ENCODE measurements at places on chromosomes 12 and 14.

GRCh38 chr12:122963941-122964265, 2.4 kb downstream of the ABCB9 start:
- DNase-seq, result no peak

GRCh38 chr14:99516871-99517642, 35.8 kb downstream of the CCNK start:
- no peak for DNase-seq

DNA sequence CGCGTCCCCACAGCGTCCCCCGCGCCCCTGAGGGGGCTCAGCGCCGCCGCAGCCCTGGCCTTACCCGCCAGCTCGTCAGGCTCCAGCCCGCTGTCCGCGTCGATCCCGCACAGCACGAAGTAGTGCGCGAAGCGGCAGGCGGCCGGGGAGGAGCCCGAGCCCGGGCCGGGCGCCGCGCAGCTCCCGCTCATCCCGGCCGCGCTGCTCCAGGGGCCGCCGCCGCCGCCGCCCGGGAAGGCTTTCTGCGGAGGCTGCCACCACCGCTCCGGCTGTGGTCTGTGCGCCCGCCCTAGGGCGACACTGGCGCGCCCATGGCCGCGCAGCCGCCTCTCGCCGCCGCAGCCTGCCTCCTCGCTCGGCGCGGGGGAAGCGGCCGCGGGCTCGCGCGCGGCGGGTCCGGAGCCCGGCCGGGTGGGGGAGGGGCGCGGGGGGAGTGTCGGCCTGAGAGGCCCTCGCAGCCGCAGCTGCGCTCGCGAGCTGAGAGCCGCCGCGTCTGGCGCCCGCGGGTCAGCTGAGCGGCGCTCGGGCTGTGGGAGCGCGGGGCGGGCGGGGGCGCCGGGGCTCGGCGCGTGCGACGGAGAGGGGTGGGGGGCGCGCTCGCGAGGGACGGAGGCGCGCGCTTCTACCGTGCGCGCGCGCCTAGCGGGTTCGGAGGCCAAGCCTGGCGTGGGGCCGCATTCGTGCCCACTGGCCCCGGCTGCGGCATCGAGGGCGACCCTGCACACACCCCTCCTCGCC, at the start of gene DENND5B:
Gene DENND5B, minus strand, starts transcription at position 495 of the 738 bp plus-strand sequence. Its CDS starts 304 bp downstream, at position 191.
- no peak for DNase-seq

GRCh38 chr12:52493172-52493571, at the start of gene KRT6A:
TSS of gene KRT6A (minus strand) at chr12:52493257. CDS start at chr12:52493188, 69 bp downstream.
- no peak for DNase-seq

- no peak for DNase-seq
These were observed 3.1 kb downstream of the SLC38A1 start for GRCh38 chr12:46265734-46266133.

- no peak for DNase-seq
These were observed 7.7 kb downstream of the THAP2 start for GRCh38 chr12:71671816-71672215.

DNA sequence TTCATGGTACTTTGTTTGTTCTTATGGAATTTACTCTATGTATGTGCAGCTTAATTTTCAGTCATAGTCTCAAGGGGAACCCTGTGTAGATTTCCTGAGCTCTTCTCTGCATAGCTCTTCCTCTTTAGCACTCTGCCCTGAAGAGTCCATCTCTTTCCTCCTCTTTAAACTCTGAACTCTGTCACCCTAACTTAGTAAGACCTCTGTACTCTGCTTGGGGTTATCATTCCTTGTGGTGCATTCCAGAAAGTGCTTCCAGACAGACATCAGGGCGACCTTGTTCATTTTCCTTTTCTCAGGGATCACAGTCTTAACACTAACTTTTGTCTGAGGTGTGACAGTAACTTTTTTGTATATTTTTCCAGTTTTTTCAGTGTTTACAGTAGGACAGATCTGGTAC, 179.3 kb downstream of the RAD51B start:
- no peak for DNase-seq

DNA sequence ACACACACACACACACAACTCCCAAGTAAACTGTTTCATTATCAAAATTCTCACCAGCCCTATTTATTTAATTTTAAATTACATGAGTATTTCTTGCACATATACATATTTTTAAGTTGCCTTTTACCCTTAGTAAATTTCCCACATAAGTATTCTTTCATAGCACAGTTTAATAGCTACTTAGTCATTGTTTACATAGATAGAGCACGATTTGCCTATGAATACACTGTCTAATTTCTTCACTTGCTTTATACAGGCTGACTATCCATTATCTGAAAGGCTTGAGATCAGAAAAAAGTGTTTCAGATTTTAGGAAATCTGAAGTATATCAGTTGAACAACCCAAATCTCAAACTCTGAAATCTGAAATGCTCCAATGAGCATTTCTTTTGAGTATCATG, 30.9 kb downstream of the NIN start:
- no peak for DNase-seq

DNA sequence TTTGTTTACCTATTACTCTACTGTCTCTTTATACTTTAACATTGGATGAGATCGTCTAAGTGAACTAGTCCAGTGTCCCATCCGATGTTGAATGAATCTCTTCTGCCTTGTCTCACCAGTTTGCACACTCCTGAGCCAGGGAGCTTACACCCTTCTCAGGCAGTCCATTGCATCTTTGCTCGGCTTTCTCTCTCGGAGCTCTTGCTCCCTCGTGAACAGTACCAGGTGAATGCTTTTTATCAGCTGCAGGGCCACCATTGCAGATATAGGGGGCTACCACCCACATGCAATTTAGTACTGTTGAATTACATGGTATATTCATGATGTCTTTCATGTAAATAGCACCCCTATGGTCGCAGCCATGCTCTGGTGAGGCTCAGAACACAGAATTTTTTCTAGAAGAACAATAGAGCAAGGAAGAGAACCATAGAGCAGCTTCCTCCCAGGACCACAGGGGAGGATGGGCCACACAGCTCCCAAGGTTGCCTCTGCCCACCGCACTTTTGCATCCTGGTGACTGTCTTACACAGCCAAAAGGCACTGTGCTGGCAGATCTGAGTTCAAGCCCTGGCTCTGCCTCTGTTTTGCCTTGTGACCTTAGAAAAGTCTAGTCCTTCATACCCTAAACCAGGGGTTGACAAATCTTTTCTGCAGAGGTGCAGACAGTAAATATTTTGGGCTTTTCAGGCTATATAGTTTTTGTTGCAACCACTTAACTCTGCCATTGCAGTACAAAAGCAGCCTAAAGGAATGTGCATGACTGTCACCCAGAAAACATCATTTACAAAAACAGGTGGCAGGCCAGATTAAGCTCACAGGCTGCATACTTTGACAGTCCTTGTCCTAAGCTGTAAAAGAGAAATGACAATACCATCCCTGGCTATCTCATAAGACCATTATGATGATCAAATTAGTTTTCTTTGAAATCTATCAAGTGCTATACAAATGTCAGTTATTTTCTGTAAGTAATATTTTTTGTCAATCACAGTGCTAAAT, 35.4 kb downstream of the PLEKHG7 start:
- no peak for DNase-seq

DNA sequence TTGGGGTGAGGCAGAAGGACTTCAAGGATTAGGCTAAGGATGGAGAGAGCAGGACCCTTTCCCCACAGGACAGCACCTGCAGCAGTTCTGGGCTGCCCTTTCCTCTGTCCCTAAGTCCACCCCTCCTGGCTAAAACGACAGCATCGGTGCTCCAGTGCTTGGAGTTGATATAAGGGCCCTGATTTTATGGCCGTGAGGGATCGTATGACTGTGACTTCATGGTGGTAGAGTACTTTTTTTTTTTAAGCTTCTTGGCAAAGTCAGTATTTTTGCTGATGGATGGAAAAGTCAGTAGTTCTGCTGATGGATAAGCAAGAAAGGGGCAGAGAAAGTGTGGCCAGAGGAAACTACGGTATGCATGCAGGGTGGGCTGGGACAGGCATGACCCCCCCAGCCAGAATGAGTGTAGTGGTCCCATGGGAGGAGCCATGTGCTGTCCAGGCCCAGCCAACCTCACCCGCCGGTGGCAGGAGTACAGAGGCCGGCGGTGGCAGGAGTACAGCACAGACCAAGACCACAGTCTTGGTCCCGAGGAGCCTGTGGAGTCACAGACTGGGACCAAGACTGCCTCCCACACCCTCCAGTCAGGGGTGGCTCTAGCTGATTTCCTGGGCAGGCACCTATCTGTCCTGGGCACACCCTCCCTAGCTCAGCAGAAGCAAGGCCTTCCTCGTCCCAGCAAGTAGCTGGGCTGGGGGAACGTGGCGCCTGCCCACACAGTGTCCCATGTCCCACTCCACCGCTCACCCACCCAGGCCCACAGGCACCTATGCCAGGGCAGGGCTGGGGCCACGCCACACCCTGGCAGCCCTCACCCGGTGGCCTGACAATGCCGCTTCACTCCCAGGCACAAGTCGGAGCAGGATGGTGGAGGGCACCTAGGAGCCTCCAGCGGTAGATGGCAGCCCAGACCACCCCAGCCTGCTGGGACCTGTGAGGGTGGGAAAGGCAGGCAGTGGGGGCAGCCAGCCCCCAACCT, 46.3 kb downstream of the CCDC88C start:
- DNase-seq, result no peak

DNA sequence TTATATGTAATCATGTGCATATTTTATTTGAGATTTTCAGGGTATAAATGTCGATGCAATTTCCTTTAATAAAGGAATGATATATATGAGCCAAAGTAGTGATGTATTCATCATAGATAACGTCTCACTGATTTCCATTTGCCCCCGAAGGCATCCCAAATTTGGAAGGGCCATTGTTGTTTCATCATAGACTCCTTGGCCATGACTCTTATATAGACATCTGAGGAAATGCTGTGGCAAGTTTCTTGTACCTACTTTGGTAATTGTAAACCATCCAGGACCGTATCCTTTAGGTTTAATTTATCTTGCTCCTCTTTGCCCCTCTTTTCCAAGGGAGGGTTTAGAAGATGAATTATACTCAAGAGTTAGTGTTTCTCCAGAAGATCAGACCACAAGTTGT, 84.7 kb downstream of the SAMD4A start:
- no peak for DNase-seq

- no peak for DNase-seq
These were observed 1.1 kb downstream of the TTC8 start for GRCh38 chr14:88825503-88825902.

DNA sequence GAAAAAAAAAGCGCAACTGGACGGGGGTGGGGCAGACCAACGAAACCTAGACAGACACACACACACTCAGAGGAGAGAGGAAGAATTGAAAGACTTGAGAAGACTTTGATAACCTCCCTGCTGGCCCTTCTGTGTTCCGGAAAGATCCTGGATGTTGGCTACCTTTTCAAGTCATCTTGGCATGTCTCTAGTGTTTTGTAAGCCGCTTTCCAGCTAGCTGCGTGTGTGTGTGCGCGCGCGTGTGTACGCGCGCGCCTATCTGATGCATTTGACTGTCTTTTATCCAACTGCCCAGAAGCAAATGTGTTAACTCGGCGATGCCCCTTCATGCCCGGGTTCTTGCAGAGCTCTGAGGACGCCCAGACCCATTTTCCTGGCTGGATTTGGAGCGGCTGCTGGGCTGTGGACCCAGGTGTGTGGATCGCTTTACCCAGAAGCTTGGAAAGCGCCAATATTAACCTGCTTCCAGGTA, 664 bp downstream of the LRFN5 start:
- DNase-seq, result no peak

- no peak for DNase-seq
These were observed 9.6 kb upstream of the SMARCC2 start for GRCh38 chr12:56198836-56199235.

- no peak for DNase-seq
These were observed 172.2 kb downstream of the SLC41A2 start for GRCh38 chr12:104785886-104786285.

DNA sequence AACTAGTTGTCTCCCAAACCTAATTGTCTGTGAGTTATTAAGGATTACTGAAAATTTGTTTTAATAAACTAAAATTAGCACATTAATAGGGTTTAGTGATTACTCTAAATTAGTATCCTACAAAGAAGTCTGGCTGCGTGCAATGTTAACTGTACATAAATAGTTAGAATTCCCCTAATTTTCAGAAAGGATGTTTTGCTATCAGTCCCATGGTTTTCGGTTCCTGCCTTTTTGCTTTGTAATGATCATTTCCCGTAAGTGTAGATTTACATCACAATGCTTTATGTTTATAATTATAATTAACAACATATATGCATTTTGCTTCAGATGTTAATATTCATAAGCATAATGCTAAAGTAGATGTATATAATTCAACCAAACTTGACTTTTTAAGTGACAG, 19.8 kb upstream of the LYZ start:
- DNase-seq, result no peak

DNA sequence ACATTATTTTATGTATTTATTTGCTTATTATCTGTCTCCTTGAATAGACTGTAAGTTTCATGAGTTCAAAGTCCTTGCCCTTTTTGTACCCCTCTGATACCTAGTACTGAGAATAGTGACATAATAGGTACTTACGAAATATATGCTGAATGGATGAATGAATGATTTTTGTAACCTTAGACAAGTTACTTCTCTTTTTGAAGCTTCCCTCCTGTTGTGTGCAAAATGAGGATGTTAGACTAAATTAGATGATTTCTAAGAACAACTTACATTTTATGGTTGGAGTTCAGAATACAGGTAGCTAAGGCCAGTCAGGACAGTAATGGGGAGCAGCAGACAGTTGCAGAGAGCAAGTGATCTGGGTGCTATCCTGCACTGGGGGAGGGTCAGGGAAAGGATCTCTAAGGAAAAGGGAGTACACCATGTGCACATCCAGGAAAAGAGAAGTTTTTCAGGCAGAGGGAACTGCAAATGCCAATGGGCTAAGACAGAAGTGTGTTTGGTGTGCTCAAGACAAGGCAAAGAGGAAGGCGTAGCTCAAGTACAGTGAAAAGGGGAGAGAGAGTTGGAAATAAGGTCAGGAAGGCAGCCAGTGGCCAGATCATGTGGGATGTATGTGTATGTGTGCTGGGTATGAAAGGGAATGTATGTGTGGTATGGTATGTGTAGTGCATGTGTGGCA, 59.4 kb upstream of the AMIGO2 start:
- DNase-seq, result no peak

Data from T-helper 2 cell (primary cell).